8988T (cell line): ENCODE measurements at places on chromosomes 2 and 18.
A peak's percentile ranks its signal among the peaks of the same experiment; 100 is the strongest.

GRCh38 chr2:31932589-31932988 lies 78.2 kb downstream of the MEMO1 start:
- no peak for DNase-seq

GRCh38 chr18:26745288-26746181 lies 120.0 kb downstream of the AQP4 start:
- DNase-seq: no peak

GRCh38 chr2:152171718-152172117 lies 3.8 kb downstream of the STAM2 start:
- DNase-seq: no peak

GRCh38 chr2:157572725-157573124 lies 55.9 kb downstream of the ACVR1C start:
- peak; percentile 10 for DNase-seq

- no peak for DNase-seq
These were observed 311.4 kb upstream of the UBE2E3 start for GRCh38 chr2:180669016-180669415.

DNA sequence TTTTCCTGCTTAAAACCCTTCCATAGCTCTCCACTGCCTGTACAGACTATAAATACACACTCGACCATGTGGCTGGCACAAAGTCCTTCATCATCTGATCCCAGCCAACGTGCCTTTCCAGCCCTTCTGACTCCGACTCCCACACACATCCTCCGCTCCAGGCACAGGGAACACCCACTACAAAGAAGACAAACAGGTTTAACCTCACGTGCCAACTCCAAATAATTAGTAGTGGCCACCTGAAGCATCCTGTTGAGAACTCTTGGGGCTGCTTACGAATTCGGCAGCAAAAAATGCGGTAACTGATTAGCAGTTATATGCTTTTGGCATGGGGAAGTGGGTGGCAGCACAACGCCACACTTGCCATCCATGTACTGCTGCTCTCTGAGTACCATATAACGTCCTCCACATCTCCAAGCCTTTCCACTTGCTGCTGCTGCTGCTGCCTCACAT lies 12.1 kb downstream of the SPIRE1 start:
- DNase-seq: no peak
